ENCODE measurements at places on chromosomes 2 and 18.

DNA sequence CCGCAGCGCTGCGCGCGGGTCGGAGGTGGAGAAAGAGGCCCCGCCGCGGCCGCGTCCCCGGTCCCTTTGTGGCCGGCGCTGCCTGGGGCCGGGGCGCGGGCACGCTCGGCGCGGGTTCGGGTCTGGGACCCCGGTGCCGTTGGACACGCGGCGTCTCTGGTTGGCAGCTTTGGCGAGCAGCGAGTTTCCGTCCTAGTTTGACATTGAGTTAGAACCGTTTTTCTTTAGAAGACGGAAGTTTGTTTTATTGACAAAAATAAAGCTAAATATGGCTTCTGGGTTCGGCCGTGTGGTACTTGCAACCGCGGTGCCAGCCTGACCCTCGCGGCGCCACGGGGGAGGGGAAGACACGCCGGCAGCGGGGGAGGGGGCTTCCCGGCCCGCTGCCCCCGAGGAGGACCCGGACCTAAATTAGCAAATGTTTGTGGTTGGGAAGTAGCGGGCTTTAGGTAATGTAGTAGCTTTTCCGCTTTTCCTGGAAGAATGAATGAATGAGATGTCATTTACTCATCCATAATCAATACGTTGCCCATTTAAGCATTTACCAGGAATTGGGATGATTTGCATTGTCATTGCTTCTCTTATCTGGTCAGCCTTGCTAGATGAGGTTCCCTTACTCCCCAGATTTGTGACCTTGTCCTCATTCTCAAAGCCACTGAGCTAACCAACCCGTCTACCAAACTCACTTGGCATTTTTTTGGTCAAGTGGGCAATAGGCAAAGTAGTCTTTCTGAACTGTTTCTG is 530 bp downstream of the GALNT1 start:
- no peak for DNase-seq

DNA sequence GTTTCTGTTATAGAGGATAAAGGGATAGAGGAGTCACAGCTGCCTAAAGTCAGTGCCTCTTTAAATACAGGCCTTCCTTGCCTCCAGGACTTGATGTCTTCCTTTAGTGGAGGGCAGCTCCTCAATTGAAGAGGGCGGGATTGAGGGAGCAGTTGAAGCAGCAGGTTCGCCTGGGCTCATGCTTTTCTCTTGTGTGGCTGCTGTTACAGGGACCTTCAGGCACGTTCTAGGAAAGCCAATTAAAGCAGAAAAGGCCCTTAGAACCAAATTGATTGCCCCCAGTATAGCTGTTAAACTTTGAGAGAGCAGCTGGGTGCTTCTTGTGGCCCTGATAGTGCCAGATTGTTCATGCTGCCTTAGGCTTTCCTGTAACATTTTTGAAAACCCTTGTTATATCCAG is 42.0 kb upstream of the LTBP1 start:
- no peak for DNase-seq

GRCh38 chr2:114880046-114880445 is 437.6 kb downstream of the DPP10 start:
- DNase-seq = no peak

GRCh38 chr2:181131584-181131983 is 151.2 kb downstream of the UBE2E3 start:
- no peak for DNase-seq

DNA sequence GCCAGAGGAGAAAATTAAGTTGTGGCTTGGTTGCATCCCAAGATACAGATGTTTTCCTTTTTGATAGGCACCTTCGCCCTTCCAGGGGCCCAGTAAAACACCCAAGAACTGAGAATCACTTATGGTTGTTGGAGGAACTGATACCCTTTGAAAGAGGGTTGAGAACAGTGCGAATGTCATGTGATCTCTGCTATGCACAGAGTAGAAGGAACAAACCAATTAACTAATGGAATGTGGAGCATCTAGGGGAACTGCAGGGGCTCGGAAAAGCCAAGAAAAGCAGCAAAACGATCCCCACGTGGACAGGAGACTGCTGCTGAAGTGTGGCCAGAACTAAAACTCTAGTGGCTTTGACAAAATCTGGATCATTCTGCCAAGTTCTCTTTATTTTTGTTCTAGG is 58.8 kb downstream of the APOB start:
- no peak for DNase-seq

DNA sequence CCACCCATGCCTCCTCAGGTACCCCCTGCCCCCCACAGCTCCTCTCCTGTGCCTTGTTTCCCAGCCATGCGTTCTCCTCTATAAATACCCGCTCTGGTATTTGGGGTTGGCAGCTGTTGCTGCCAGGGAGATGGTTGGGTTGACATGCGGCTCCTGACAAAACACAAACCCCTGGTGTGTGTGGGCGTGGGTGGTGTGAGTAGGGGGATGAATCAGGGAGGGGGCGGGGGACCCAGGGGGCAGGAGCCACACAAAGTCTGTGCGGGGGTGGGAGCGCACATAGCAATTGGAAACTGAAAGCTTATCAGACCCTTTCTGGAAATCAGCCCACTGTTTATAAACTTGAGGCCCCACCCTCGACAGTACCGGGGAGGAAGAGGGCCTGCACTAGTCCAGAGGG is 803 bp upstream of the DES start:
- no peak for DNase-seq

- DNase-seq = no peak
Observed at GRCh38 chr18:77140439-77141109, 8.0 kb upstream of the MBP start.

DNA sequence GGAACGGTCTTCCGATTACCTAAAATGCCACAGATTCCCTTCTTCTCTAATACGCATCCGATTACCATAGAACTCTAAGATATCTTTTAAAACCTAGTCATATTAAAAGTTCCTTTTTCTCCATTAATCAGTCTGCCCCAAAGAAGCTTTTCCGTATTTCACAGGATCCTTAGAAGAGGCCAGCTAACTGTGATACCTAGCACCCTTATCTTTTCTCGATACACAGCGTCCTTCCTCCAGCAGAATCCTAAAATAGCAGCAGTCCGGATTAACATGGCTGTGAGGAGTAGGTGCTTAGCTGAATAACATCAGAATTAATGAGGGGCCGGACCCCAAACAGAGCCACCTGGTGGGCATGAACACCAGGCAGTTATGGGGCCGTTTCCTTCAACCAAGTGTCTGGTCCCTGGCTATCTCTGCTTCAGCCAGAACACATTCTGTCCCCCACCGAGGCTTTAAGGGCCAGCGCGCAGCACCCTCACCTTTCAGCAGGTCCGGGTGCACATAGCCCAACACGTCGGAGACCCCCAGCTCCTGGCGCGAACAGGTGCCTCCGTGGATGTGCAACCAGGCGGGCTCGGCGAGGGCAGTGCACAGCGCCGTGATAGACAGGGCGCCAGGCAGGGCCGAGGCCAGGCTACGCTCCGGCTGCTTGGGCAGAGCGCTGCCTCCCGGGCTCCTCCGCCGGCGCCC is 995 bp downstream of the TMEM127 start:
- no peak for DNase-seq

DNA sequence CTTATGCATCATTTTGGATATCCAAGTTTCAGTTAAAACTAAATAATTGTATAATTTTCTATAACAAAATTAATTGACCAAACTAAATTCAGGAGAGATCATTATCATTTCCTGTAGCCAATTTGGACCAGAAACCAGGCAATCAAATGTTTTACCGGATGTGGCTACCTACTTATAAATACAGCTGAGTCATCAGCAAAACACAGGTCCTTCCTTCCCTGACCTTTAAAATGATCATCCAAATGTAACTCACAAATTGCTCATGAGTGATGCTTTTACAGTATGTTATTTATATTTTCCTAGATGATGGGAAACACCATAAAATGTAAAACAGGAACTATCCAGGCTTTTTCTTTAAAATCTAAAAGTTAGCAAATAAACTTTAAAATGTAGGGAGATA is 133.7 kb downstream of the CBLN2 start:
- no peak for DNase-seq

DNA sequence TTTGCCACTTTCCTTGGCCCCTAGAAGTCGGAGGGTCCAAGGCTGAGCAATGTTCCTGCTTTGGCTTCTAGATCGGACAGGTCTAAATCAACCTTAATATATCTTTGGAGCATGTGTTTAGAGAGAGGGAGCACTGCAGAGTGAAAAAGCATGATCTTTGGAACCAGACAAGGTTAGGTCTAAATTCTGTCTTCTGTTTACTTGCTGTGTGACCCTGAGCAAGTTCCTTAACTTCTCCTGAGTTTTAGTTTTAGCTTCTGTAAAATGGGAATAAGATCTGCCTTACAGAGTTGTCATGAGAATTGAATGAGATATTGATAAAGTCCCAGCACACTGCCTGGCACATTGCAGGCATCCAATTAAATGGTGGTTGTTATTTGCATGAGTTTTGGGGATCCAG is 13.9 kb downstream of the TMEM17 start:
- DNase-seq = no peak

- no peak for DNase-seq
Observed at GRCh38 chr2:131030478-131030971, 62.7 kb downstream of the FAM168B start.

DNA sequence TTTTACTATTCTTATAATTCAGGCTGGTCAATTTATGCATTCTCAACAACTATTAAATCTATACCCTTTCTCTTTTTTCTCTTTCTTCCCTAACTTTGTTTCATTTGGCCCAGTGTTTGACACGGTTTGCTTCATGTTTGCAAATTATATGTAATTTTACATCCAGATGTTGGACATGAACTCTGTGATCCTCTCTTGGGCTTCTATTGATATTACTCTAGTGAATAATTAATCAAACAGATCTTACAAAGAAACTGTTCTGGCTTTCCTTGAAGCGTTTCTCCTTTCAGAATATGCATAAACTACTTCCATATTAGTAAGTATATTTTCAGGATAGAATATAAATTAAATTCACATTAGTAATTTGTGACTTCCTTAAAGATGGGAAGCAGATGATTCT is 225.1 kb upstream of the TMEFF2 start:
- DNase-seq = no peak

DNA sequence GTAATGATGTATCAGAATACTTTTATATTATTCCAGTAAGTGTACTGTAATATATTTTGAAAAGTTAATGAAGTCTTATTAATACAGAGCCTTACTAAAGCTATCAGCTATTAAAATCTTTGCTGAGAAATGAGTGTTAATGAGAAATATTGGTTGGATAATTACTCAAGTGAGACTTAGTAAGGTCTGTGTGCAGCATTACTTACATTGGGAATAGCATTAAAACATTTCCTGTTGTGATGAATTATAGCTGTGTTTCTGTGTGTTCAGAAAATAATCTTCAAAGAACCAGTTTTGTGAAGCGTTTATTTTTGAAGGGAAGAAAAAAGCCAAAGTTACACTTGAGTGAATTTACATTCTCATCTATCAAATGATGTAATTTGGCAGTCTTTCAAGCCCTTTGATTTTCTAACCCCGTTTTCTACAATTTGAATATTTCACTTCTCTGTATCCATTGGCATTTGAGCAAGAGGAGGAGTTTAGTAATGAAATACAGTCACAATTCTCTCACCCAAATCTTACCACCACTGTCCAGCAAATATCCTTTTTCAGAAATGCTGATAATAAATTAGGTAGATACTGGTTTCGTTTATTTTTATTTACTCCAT is 123.5 kb upstream of the BOD1L2 start:
- no peak for DNase-seq

DNA sequence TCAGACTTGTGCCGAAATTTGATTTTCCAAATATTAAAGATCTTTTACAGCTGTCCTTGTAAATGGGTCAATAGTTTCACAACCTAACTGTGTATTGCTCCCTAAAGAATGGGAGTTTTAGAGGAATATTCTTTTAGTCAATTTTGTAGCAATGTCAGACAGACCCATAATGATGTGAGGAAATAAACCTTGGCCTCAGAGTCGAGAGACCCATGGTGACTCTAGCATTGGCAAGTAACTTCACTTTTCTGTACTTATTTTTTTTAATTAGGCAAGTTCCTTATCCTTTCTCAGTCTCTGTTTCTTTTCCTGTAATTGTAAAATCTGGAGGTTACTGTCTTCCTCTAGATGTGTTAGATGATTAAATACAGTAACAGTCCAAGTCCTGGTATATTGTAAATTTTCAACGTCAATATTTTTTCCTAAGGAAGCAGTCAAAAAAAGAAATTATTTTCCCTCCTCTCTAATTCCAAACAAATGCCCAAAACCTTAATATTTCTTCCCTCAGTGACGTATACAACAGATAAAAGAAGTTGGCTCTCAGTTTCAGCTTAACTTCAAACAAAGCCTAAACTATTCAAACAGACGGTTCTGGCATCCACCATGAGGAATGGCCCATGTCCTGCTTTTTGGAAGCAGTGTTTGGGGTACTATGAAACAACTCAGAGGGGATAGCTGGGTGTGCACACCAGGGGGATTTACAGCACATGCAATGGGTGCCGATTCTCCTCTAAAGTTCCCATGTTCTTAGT is 466.7 kb downstream of the TNS1 start:
- no peak for DNase-seq

DNA sequence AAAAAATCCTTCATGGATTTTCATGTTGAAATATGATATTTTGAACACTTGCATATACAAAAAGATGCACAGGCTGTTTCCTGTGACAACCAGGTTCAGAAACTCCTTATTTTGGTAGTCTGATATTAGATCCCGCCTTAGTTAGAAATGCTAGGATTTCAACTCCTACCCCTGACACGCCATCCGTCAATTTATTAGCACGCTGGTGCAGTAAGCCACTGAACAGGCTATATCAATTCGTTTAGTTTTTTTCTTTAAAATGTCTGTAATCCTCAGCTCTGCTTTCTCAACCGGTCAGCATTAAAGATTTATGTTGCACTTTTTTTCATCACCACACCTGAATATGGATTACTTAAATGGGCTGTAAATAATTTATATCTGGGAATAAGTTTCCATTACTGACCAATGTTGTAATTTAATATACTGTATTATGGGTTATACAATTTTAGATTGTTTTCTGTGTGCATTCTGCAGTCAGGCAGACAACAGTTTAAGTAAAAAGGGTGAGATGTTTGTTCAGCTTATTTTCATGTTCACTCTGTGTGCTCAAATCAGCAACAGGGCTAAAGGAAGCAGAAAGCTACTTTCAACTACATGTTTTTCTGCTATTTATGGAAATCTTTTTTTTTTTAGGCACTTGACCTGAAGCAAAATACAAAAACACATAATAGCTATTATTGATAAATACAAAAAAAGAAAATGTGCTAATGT is 227.7 kb downstream of the ARHGAP15 start:
- no peak for DNase-seq

All from activated CD4-positive, alpha-beta T cell treated with anti-CD3 and anti-CD28 coated beads for 24 hours (primary cell).